GM23248 (cell line): ENCODE measurements at places on chromosomes 12 and 14.
A peak's percentile ranks its signal among the peaks of the same experiment; 100 is the strongest.

GRCh38 chr14:68637106-68638021 lies 155.5 kb downstream of the ZFP36L1 start:
- peak; percentile 77 for DNase-seq

GRCh38 chr14:103071544-103072251 lies 12.3 kb upstream of the LBHD2 start:
- DNase-seq: peak; percentile 42

DNA sequence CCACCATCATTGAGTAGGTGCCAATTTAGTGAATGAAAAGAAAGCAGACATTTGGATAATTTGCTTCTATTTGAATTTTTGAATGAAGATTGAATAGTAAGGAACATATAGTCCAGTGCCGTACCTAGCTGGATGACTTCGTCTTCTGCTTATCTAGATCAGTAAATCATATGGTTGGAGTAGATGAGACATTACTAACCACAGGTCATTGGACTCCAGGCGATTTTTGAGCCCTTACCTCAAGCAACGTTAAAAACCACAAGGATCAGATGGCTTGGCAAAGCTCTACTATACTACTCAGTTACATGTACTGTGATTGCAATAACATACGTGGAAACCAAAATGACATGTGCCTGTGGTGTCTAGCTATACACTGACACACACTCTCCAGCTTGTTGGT lies 1.7 kb upstream of the SPATS2 start:
- DNase-seq: peak; percentile 41

DNA sequence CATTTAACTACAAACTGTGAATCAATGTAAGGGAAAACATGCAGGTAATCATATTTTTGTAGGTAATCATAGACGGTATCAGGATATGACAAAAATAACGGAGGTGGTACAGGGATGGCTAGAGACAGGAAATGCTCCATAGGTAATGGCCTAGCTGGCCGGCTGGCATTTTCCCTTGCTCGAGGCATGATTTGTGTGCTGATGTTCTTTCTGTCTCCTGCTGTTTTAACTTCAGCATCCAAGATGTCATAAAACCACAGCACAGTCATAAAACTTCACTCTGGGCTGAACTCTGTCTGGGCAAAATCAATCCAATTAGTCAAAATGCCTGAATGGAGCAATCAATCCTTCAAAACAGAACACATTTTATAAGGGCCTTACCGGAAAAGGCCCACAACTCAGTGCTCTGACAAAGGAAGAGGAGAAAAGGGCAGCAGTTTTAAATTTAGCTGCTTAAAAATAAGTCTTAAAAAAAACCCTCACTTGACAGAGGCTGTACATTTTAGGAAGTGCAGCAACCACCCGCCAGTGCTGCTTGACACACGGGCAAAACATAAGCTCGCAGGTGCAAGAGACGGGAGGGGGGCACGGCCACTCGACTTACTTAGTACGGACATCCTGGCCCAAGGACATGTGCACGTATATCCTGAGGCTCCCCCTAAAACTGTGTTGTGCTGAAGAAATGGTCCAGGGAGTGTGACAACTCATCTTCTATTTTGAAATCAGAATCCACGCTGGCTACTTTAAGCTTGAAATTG lies 40.5 kb upstream of the GPR68 start:
- DNase-seq: peak; percentile 44

DNA sequence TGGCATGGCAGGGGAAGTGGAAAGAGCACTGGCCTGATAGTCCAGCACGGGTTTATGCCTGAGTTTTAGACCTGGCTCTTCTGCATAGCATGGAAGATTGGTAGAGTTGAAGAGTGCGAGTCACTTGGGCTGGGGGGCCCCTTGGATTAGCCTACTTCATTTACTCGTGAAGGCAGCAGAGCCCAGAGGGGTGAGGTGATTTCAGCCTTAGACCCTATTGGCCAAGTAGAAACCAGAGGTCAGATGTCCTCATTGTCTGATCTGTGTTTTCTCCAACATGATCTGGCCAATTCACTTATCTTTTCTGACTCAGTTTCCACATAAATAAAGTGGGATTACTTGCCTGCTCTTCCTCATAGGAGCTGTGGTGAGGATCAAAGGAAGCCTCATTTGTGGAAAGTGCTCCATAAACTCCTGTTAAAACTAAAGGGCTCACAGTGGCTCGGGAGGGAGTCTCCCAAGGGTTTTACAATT lies 1.9 kb downstream of the PLEKHG3 start:
- DNase-seq: no peak

- DNase-seq: no peak
These were observed 36.6 kb upstream of the LTBP2 start for GRCh38 chr14:74648601-74649000.

- DNase-seq: peak; percentile 18
These were observed 48.2 kb upstream of the MAP3K9 start for GRCh38 chr14:70857496-70857890.

- DNase-seq: peak; percentile 45
These were observed 4.9 kb upstream of the GPR132 start for GRCh38 chr14:105069871-105070759.

- DNase-seq: no peak
These were observed 72.9 kb upstream of the ST8SIA1 start for GRCh38 chr12:22407397-22407796.

GRCh38 chr14:96363751-96364336 lies 518 bp downstream of the GSKIP start:
- DNase-seq: peak; percentile 76

DNA sequence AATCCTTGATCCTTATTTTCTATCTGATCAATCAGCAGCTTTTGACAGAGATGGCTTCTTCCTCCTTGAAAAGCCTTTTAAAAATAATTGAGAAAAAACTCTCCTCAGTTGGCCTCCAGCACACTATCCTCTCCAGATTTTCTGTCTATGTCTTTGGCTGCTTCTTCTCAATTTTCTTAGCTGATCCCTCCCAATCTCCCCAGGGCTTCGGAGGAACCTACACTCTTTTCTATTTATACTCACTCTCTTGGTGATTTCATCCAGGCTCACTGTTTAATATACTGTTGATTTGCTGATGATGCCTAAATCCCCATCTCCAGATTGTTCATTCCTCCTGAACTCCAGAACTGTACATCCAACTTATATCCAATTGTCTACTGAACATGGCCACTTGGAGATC lies 54.8 kb downstream of the RDH12 start:
- no peak for DNase-seq

DNA sequence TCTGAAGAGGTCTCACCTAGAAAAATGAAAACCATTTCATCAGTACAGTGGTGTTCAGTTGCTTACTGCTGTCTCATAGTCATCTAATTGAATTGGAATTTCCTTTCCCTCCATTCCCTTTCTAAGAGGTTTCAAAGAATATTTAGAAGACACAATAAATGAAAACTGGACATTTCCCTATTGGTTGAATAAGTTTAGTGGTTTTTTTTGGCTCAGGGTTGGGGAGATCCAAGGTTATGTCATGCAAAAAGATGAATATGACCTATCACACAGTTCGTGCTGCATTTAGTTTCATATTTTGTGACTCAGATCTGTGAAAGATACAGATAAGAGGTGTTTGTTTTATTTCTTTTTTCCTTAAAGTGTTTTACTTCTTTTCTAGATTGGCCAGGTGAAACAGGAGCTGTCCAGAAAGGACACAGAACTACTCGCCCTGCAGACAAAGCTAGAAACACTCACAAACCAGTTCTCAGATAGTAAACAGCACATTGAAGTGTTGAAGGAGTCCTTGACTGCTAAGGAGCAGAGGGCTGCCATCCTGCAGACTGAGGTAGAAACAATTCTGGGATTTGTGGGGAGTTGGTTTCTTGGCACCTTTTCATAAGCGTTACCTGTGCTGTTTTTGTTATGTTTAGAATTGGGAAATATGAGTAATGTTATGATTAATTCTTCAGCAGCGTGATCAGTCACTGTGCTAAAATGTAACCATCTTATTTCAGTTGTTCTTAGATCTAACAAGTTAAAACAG lies 124.6 kb downstream of the ERC1 start:
- DNase-seq: peak; percentile 79

GRCh38 chr12:113083863-113084435 lies 27.4 kb downstream of the DTX1 start:
- DNase-seq: no peak

GRCh38 chr12:4914720-4915119 lies 5.0 kb downstream of the KCNA1 start:
- DNase-seq: no peak

DNA sequence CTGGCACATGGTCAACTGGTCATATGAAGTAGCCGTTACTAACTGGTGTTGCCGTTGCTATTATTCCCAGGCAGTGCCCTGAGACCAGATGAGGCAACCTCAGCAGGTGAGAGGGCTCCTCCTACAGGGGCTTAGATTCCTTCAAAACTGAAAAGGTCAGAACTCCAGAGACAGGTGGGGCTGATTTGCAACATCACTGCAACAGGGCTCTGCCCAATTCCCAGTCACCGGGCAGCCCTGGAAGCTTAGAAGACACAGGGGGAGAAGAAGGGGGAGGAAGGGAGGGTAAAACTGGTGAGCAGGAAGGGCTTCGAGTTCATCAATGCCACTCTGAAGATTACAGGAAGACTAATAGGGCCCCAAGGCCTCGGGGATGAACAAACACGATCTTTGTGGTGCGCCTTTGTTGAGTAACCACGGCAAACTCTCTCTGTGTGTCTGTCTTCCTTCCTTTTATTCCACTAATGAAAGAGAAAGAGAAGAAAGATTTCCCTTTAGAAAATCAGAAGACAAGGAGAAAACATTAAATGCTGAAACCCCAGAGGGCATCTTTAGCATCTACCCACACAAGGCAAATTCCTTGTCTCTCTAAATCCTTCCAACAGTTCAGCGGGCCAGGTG lies 749.1 kb upstream of the TBX3 start:
- no peak for DNase-seq

DNA sequence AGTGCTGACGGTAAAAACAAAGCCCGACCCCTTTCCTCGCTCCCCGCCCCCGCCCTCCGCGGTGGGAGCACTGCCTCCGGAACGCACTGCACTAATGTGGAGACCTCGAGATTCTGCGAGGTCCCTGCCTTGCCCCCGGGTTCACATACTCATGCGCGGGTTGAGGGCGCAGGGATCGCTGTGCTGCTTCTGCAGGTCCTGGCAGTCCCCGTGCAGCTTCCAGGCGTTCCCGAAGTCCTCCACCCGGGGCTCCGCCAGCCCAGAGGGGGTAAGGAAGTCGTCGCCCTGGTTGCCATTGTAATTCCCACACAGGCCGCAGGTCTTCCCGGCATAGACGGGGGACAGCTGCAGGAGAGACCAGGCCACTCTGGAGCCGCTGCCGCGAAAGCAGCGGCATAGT lies 66.8 kb downstream of the VWF start:
- DNase-seq: no peak

GRCh38 chr12:123387508-123388176 lies 3.7 kb downstream of the KMT5A start:
- peak; percentile 25 for DNase-seq

GRCh38 chr12:128603573-128604115 lies 220.1 kb downstream of the SLC15A4 start:
- DNase-seq: no peak

DNA sequence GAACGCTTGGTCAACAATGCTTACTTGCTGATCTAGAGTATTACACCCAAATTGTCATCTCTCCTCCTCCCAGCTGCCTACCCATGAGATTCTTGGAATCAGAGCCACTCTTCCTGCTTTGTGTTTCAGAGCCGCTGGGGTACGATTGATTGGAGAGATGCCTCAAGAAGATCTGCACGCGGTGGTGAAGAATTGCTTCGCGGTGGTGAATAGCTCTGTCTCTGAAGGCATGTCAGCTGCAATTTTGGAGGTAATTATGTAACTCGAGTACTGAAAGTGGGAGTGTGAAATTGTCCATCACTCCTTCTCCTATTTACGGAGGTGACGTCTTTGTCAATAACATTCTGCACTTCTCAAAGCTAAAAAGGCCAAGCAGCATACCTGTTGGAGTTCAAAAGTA lies 93.9 kb downstream of the GLT1D1 start:
- no peak for DNase-seq

DNA sequence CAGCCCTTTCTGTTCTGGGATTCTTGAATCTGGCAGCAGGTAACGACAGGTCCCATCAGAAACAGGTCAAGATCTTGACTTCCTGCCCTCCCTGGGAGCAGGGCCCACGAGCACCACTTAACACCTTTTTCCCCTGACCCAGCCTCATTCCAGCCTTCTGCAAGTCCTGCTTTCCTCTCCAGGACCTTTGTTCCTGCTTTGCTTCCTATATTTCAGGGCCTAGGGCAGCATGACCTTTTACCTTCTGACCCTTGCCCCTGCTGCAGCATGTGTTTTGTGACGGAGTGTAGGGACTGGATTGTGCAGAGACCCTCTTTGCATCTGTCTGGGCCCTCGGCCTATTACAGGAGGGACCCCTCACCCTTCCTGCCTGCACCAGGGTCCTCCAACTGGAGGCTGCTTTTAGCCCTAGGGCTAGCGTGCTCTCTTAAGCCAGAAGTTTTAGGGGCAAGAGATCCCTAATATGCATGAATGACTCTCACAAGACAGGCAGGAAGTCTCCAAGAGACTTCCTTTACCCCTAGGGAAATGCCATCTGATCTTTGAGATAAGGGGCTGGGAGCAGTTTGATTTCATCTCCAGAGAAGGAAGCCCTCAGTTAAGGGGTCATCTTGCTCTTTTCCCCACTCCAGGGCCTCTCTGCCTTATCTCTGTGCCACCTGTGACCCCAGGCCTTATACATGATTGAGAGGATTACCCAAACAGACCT lies 209.4 kb upstream of the BCL2L14 start:
- no peak for DNase-seq
